Right ventricle myocardium superior (tissue), 1 donor: ENCODE measurements at places on chromosomes 2 and 18. TPM values are rescaled to one million over a fixed set of nuclear protein-coding genes. Genes with fewer than 3 reads are reported as not detected.

The INPP5D gene
- total RNA-seq, result 4.6 TPM

The DAW1 gene
- total RNA-seq, result 0.13 TPM

The IL36B gene
- total RNA-seq, result not detected

DNA sequence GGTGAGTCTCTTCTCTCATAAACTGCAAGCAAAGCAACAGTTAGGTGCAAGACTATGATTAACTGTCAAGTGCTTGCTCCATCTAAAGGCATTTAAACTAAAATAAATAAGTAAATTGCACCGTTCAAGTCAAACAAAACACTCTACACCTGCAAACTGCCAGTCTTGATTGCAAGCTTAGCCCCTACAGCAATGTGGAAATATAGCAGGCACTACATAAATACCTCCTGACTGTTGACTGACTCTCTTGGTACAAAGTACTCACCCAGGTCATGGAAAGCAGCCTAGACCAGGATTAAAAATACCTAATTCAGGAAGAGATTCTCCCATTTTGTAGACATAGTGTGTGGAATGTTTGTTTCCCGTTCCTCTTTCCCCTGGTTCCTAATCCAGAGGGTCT is 176.6 kb upstream of the KLHL29 start:
- DNase-seq, result no peak

GRCh38 chr2:231542136-231542535 is 11.9 kb upstream of the NMUR1 start:
- DNase-seq, result no peak

GRCh38 chr2:16387461-16387984 is 278.1 kb downstream of the CYRIA start:
- no peak for DNase-seq

- no peak for DNase-seq
Observed at GRCh38 chr2:136281281-136282114, 163.5 kb upstream of the CXCR4 start.

DNA sequence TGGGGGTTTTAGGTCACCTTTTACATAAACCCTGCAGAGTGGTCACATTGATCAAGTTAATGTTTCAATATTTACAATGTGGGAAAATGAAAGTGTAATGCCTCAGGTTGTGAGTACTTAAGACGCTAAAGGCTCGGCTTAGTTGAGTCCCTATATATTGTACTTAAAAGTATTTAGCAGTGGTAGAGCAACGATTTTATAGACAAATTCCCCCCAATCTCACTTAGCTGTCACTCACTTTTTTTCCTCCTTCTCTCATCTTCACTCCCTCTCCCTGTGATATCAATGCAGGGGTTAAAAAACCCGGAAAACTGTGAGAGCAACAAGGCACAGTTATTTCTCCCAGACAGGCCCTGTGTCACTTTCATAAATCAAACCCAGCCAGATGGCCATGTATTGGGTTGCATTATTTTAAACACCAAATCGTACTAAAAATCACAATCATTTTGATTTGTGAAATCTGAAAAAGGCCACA is 5.4 kb downstream of the POU3F3 start:
- DNase-seq, result no peak
